Activated CD8-positive, alpha-beta memory T cell treated with anti-CD3 and anti-CD28 coated beads for 24 hours (primary cell): ENCODE measurements at places on chromosomes 4 and X.

GRCh38 chrX:3962511-3963311 is 249.3 kb upstream of the PRKX start:
- no peak for DNase-seq

DNA sequence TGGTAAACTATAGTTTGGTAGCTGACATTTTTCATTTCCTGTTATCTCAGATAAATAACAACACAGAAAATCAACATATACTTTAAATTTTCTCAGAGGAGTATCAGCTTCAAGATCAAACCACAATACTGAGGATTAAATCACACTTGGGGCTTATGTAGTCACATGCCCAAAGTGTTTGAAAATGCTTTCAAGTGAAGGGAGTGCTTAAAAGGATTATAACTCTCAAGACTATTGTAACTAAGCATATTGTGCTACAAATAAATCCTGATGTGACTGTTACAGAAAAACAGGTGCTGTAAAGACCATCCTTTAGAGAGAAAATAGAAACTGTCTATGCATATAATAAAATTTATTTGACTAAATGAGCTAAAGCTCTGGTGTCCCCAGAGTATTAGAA is 887.6 kb downstream of the ADGRL3 start:
- DNase-seq, result no peak

DNA sequence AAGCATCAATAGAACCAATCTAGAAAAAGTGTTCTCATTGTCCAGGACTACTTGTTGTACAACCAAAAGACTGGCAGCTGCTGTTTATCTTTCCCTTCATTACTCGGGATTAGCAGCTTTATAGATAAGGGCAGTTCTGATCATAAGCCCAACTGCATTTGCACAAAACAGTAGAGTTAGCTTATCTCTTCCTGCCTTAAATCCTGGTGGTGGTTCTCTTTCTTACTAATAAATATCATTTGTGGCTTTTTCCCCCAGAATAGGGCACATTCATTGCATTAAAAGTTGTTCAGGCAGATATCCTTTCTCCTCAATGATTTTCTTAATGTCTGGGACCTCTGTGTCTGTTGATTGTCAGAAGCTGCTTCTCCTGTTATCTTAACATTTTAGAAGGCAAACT is 20.2 kb upstream of the RRAGB start:
- DNase-seq, result no peak

GRCh38 chr4:82652062-82652461 is 90.3 kb upstream of the TMEM150C start:
- no peak for DNase-seq

DNA sequence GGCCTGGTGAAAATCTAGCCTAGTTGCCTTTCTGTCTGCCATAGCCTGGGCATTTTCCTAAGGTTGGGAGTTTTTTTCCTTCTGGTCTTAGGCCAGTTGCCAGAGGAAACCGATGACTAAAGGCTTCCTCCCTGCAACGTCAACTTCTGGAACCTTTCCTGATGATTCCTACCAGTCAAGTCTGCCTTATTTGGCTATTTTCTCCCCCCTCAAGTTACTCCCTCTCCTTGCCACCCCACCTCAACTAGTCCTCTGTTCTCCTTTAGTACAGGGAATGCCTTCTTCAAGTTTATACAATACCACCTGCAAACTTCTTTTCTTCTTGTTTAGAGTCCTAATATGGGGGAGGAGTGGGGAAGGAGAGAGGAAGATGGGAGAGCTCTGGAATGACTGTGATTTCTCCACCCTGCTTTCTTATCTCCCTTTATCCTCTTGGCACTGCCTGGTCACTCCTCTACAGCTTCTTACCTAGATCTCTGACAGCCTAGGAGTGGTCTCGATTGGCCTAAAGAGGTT is 10.6 kb downstream of the MSN start:
- no peak for DNase-seq

DNA sequence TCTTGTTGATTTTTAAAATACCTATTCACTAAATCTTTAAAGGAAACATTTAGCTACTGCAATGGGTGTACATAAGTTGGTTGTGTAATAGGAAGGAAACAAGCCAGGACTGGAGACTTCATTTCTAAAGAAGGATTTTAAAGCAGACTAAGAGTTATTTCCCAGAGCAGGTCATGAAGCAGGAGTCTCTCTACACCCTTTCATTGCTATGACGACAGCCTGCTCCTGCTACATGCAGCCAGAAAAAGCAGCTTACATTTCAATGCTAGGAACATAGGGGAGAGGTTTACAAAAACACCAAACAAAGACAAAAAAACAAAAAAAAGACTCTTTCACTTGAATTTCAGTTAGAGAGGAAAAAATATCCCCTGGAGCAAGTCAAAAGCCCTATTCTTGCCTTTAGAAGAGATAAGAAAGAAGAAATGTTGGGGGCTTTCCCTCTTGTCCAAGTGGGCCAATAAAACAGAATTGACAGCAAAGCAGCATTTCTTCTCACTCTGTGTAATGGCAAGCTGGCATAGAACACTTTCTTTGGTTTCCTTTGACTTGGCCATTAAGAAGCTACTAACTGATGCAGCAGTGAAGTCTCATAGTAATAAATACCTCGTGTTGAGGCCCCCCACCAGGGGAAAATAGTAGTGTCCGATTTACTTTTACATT is 3.4 kb downstream of the SPARCL1 start:
- DNase-seq, result no peak

DNA sequence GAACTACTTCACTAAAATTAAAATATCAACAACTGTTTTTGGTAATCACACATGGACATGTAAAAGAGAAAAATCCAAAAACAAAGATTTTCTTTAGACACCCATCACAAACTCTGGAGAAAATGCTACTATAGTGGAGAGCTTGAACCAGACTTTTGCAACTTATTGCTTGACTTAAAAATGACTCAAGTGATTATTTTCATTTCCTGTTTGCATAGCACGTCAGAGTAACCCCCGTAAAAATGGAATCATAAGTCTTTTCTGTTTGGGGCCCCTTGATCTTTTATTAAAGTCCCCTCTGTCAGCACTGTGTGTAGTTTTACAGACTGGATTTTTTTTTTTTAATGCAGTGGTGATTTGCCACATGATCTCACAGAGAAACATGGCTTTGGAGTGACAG is 79.5 kb downstream of the PRKG2 start:
- DNase-seq, result no peak

- no peak for DNase-seq
These were observed 315.3 kb downstream of the PTTG2 start for GRCh38 chr4:38275331-38276100.

GRCh38 chr4:142230991-142231390 is 594.6 kb downstream of the IL15 start:
- DNase-seq, result no peak

DNA sequence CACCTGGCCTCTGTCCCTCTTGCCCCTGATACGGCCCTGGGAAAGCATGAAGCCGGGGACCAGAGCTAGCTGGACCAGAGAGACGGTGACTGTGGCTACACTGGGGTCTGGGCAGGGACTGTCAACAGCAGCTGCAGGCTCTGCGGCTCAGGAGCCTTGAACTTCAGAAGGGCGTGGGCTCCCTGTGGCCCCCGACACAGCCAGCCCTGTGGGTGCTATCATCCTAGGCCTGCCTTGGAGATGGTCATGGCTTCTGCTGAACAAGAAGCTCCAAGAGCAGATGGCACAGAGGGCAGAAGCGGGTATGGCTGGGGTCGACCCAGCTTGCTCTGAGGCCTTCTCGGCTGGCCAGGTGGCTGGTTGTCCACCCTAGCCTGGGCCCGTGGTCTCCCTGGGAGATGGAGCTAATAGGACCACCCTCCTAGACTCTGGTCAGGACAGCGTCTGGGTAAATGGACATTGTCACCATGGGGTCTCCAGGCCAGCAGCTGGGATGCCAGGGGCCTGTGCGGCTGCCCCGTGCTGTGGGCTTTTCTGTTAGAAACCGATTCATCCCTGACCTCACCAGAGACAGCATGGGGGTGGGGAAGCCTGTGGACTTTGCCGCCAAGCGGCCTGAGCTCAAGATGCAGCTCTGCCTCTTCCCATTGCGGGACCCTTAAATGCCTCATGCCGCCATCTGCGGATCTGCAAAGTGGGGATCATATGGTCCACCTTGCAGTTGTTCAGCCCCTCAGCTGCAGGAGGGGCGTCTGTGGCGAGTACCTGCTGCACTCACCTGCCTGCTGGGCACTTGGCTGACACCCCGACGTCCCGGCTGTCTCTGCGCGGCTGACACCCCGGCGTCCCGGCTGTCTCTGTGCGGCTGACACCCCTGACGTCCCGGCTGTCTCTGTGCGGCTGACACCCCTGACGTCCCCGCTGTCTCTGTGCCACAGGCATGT is 21.1 kb downstream of the CPZ start:
- no peak for DNase-seq

DNA sequence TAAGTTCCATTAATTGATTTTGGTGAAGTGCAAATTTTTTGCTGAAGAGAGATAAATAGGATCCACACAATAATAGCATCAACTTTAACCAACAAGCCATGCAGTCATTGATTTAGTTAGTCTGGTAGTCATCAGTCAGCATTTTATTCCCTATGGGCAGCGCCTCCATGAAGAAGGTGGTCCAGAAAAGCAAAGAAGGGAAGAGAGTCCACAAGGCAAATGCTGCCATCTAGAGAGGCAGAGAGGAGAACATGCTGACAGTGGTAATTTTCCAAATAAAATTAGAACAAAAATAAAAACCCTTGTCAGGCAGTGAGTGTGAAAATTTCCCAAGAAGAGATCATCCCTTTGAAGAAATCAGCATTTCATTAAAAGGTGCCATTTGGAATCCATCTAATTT is 366.7 kb upstream of the FAM241A start:
- DNase-seq, result no peak

DNA sequence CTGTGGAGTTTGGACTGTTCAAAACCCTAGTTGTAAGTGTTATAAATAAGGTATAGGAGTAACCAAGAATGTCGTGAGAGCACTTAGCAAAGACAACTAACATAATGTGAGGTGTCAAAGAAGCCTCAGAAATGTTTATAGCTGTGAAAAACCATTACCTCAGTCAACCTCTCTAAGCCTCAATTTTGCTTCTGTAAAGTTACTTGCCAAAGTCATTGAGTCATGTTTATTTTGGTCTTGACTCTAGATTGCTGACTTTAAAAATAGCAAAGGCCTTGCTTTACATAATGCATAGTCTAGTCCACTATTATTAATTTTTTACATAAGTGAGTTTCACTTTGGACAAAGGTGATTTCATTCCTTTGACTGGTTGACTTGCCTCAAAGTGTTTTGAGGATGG is 257.6 kb upstream of the CXXC4 start:
- no peak for DNase-seq

- DNase-seq, result no peak
These were observed 61.2 kb downstream of the TSC22D3 start for GRCh38 chrX:107714206-107714891.

GRCh38 chr4:183098723-183099536 is at the start of gene WWC2:
Gene WWC2 (plus strand): TSS chr4:183099257. CDS start chr4:183099492, 235 bp downstream.
- peak; percentile 80 for DNase-seq

DNA sequence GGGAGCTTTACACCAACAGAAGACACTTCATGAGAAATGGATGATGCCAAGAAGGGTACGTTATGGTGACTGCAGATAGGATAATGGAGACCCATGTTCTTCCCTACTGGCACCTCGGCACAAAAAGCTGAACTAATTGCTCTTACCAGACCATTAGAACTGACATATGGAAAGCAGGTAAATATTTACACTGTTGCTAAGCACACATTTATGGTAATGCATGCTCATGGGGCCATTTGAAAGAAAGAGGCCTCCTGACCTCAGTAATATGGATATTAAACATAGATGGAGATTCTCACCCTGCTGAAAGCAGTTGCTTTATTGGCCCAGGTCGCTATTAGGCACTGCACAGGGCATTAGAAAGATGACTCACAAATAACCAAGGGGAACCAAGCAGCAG is 1759.6 kb downstream of the C4orf33 start:
- DNase-seq, result no peak

GRCh38 chrX:56761167-56761566 is 32.1 kb downstream of the NBDY start:
- DNase-seq, result peak; percentile 57

DNA sequence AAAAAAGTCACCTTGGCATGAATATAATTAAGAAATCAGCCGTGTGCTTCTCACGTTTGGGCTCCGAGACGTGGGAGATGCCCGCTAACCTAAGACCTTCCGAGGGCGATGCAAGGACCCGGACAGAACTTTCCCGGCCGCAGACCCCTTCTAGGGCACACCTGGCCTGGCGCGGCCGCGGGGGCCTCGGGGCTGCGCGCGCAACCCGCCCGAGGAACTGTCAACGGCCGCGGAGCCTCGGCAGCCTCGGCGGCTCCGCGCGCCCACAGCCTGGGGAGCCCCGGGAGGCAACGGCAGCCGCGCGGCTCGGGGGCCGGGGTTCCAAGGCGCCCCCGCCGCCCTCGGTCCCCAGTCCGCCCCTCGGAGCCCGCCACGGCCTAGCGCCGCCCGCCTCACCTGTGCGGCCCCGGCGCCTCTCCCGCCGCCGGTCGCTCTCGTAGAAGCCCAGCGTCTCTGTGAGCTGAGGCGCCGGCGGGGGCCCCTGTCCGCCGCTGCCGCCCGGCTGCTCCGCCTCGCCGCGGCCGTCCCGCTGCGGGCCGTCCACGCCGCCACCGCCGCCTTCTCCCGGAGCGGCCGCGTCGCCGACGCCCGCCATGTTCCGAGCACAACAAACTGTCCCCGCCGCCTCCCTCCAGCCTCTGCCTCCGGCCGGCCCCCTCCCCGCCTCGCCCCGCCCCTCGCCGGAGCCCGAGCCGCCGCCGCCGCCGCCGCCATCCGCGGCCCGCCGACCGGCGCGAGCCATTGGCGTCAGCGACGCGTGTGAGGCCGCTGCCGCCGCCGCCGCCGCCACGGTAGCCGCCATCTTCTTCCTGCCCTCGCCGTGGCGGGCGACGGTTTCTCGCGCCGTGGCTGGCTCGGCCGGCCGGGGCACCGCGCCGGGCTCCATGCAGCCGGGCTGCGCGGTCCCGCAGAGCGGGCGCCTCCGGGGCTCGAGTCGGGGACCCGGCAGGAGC is at the start of gene TAPT1:
Gene TAPT1, minus strand, starts transcription at position 609 of the 953 bp plus-strand sequence. Its CDS starts 14 bp downstream, at position 595.
- DNase-seq, result peak; percentile 90
